ENCODE measurements at places on chromosomes 2 and 18.

- no peak for DNase-seq
Measured at GRCh38 chr2:72841462-72842125, 15.8 kb upstream of the EXOC6B start.

DNA sequence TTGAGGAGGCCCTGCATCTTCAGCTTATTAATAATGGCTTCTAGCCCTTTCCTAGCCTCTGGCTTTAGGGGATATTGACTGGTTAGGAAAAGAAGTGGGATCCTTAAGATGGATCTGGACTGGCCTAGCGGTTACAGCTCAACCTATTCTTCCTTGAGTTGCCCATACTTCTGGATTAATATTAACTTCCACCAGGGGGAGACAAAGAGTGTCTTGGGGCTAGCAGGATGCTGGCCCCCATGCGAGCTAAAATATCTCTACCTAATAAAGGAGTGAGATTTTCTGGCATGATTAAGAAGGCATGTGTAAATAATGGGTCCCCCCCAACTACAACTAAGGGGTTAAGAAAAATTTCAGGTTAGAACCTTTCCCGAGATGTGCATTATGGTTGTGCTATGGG is 23.2 kb upstream of the PLA2R1 start:
- no peak for DNase-seq

GRCh38 chr2:98715812-98716451 is 15.0 kb downstream of the MGAT4A start:
- no peak for DNase-seq

- no peak for DNase-seq
Measured at GRCh38 chr18:59318460-59319050, at the start of gene CPLX4. CPLX4 (minus strand) TSS chr18:59318649; CDS start chr18:59318462, 187 bp downstream.

GRCh38 chr18:73807551-73808192 is 340.0 kb downstream of the FBXO15 start:
- no peak for DNase-seq
